Activated naive CD4-positive, alpha-beta T cell treated with anti-CD3 and anti-CD28 coated beads, Interleukin-2, amount 10 ng/mL, durations not matched to agents 5 hours and 36 hours (primary cell): ENCODE measurements at places on chromosomes 4 and X. TPM values are rescaled to one million over a fixed set of nuclear protein-coding genes. Genes with fewer than 3 reads are reported as not detected.

ATP1B4 gene
- total RNA-seq, result not detected

FAT1 gene
- 0.20 TPM for total RNA-seq

GABRG1 gene
- not detected for total RNA-seq

QRFPR gene
- not detected for total RNA-seq

RPS6KA6 gene
- total RNA-seq, result not detected

NPY2R gene
- not detected for total RNA-seq

DUX4 gene
- total RNA-seq, result not detected

BTK gene
- 0.28 TPM for total RNA-seq

GAGE12H gene
- not detected for total RNA-seq

TEX13D gene
- total RNA-seq, result not detected

GRIA3 gene
- total RNA-seq, result not detected

CXorf66 gene
- total RNA-seq, result not detected

BTC gene
- total RNA-seq, result not detected

GATA1 gene
- not detected for total RNA-seq

COMMD8 gene
- total RNA-seq, result 20.1 TPM

TMEM129 gene
- total RNA-seq, result 28.2 TPM

GABRA4 gene
- not detected for total RNA-seq

SLITRK2 gene
- not detected for total RNA-seq

GRIA2 gene
- not detected for total RNA-seq
